T-helper 1 cell (primary cell): ENCODE measurements at places on chromosomes 16 and 17.

- no peak for DNase-seq
Observed at GRCh38 chr16:50618238-50618918, 62.7 kb downstream of the SNX20 start.

- DNase-seq: no peak
Observed at GRCh38 chr16:14121142-14121541, 50.0 kb downstream of the MRTFB start.

- no peak for DNase-seq
Observed at GRCh38 chr16:12515746-12516145, 287.9 kb downstream of the CPPED1 start.

- DNase-seq: no peak
Observed at GRCh38 chr16:8577678-8578304, 12.5 kb downstream of the TMEM114 start.

GRCh38 chr16:86881118-86881510, 302.8 kb downstream of the FOXL1 start:
- no peak for DNase-seq

GRCh38 chr16:87171723-87172122, 145.5 kb downstream of the C16orf95 start:
- DNase-seq: no peak

GRCh38 chr17:50634915-50635731, 442 bp downstream of the ABCC3 start:
- no peak for DNase-seq
